ENCODE measurements at places on chromosomes 1 and 21. TPM values are rescaled to one million over a fixed set of nuclear protein-coding genes. Genes with fewer than 3 reads are reported as not detected.
A peak's percentile ranks its signal among the peaks of the same experiment; 100 is the strongest.

DNA sequence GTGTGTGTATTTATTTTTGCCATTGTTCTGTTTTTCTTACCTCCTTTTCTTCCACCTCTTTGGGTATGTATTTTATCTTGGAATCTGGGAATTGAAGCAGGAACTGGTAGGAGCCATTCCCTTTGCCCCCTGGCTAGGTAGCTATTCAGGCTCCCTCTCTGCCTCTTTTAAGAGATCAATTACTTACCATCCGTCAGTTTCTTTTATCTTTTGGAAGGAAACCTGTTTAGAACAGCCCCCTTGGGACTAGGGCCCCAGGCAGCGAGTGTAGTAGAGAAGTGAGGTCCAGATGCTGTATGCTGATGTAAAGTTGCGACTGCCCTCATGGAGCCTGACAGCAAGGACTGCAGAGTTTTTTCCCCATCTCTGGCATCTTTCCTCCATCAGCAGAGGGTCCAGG is 41.6 kb downstream of the KIRREL1 start:
- no peak for DNase-seq

DNA sequence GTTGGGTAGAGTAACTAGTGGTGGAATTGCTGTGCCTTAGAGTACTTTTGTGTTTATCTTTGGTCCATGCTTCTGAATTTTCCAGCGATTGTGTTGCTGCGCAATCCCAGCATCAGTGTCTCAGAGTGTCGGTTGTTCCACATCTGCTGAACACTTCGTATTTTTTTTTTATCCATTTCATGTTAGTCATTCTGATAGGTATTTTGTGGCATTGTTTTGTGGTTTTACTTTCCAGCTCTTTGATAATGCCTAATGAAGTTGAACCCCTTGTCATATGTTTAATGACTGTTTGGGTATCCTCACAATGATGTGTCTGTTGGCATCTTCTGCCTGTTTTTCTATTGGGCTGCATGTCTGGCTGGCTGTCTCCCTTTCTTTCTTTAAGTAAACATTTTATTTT is 13.6 kb downstream of the TUFT1 start:
- peak; percentile 32 for DNase-seq

DNA sequence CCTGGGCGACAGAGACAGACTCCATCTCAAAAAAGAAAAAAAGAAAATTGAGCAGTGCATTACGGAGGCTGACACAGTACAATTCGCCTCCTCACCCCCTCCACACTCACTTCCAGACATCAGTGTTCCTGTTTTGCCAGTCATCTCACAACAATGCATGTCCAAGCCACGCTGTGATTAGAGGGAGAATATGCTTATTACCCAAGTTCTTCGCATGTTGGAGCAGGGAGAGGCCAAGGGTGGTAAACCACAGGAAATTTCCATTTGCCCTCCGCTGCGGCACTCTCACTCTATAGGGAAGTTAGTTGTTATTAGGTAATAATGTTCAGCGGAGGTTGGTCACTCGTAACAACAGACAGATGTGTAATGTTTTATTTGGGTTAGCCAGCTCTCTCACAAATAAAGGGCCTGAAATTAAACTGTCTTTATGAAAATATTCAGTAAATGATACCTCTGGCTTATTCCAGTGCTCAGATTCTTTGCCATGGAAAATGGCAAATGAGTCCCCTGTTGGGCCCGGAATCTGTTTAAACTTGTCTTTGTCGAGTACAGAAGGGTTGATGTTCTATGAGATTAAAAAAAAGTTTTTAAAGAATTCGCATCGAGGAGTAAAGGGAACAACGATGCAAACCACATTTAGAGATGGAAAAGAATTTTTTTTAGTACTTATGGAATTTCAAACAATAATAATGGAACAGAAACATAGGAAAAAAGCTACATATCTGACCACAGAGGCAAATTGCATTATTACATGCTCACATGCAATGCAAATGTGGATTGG is 33.1 kb downstream of the KCNJ15 start:
- DNase-seq = peak; percentile 96

DNA sequence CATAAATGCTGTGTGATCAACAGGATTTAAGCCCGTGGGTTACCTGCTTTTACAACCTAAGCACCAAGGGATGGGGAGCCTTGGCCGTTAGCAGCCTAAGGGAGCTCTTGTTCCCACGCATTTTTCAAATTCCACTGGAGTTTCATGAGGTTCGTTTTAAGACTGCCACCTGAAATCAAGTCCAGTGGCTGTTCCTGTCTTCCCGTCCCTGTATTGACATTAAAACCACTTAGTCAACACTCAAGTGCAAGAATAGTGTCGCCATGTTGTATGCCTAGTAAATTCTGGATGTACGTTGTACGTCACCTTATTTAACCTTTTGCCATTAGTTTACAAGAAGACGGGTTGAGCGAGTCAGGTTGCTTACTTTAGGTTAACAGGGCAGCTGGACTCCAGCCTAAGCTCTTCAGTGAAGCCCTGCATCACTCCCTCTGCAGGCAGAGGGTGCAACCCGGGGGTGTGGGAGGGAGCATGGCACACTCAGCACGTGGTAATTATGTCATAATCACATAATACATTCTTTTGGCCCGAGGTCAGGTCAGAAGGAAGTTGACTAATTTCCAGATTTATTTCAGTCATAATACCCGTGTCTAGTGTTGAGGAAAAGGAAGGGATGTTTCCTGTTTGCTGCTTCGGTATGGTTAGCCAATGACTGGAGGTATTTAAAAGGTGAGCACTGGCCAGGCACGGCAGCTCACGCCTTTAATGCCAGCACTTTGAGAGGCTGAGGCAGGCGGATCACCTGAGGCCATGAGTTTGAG is 42.5 kb downstream of the CNST start:
- DNase-seq = peak; percentile 69

RGS13 gene
- 0.62 TPM for total RNA-seq

TRAF3IP3 gene
- 0.05 TPM for total RNA-seq

CHI3L2 gene
- 3.2 TPM for total RNA-seq
